Cerebellar nuclear complex (tissue), 1 donor: ENCODE measurements at places on chromosomes 4 and X.

GRCh38 chr4:132026816-132027215 lies 1122.3 kb upstream of the PCDH10 start:
- DNase-seq: no peak

DNA sequence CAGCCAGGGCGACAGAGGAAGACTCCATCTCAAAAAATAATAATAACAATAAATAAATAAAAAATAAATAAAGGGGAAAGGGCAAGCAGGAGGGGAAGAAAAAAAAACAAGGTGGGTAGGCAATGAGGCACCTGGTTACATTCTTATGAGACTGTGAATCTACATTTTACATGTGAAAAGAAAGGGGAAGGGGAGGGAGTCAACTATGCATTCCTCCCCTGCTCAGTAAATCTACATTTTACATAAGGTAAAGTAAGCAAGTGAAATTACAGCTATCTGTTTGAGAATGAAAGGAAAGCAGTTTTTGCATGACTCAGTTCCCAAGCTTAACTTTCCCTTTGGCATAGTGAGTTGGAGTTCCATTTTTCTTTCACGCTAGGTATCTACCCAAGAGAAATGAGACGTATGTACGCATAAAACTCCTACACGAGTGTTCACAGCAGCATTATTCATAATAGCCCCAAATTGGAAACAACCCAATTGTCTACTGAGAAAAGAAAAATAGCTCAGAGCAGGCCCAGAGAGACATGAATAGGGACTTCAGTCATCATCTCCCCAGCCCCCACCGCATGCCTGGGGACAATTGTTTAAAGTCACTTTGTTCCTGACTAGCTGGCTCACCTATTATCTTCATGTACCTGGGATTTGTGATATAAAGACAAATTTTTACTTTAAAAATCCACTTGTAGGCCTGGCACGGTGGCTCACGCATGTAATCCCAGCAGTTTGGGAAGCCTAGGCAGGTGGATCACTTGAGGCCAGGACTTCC lies 52.4 kb downstream of the DDX3X start:
- no peak for DNase-seq

- DNase-seq: no peak
Observed at GRCh38 chr4:148441624-148441985, 609 bp downstream of the NR3C2 start.

GRCh38 chrX:103656617-103657016 lies 27.8 kb downstream of the TCEAL1 start:
- no peak for DNase-seq

- no peak for DNase-seq
Observed at GRCh38 chr4:153022241-153022715, 86.2 kb downstream of the FHDC1 start.

GRCh38 chr4:138561906-138562305 lies 319.8 kb upstream of the SLC7A11 start:
- DNase-seq: no peak

DNA sequence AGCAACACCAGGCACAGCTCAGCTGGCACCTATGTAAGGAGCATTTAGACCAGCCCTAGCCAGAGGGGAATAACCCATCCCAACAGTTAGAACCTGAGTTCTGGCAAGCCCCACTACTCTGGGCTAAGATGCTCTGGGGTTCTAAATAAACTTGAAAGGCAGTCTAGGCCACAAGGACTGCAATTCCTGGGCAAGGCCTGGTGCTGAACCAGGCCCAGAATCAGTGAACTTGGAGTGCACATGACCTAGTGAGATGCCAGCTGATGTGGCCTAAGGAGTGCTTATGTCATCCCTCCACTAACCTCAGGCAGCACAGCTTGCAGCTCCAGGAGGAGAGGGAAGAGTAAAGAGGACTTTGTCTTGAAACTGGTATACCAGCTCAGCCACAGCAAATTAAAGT lies 7.6 kb upstream of the PRRG3 start:
- no peak for DNase-seq

DNA sequence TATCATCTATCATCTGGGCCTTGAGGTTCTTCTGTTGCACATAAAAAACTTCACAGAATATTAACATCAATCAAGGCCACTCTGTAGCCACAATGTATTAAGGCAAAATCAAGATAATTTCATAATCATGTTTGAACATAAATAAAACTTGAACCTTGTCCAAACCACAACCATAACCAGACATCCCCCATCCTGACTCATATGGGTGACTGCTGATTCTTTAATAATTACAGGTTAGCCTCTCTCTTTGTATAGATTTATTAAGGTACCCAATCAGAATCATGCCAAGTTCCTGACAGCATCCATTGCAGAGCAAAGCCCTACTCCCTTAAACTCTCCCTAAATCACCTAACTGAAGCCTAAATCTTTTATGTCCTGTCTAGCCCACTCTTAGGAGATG lies 16.7 kb upstream of the AREG start:
- DNase-seq: no peak
